OCI-M1 (cell line): ENCODE measurements at places on chromosomes 2 and 18.

DNA sequence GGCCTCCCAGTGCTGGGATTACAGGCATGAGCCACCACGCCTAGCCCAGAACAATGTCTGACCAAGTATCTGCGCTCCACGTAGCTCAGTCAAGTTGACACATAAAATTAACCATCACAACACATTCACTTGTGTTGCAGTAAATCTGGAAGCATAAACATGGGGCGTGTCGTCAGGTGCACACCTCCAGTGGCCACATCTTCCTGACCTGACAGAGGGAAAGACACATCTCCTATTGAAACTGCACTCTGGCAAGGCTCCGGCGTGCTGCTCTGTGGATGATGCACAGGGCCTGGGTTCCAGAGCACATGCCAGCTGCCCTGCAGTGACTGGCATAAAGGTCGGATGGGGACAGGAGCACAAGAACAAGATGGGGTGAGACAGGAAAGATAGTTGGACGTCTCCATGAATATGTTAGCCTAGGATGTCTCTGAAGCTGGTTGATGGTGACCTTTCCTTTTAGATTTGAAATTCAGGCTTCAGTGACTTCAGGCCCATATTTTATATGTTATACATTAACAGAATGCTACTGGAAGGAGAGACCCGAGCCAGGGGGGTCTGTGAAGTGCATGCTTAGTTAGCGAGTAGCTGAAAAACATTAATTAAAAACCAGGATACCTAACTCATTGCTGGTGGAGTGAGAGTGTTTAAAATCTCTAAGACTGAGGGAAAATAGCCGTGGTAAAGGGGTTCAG is 10.9 kb downstream of the IMPA2 start:
- DNase-seq = no peak

GRCh38 chr18:22710673-22711191 is 222.4 kb upstream of the RBBP8 start:
- no peak for DNase-seq

- no peak for DNase-seq
Observed at GRCh38 chr18:40469316-40469715, 1485.7 kb upstream of the PIK3C3 start.

DNA sequence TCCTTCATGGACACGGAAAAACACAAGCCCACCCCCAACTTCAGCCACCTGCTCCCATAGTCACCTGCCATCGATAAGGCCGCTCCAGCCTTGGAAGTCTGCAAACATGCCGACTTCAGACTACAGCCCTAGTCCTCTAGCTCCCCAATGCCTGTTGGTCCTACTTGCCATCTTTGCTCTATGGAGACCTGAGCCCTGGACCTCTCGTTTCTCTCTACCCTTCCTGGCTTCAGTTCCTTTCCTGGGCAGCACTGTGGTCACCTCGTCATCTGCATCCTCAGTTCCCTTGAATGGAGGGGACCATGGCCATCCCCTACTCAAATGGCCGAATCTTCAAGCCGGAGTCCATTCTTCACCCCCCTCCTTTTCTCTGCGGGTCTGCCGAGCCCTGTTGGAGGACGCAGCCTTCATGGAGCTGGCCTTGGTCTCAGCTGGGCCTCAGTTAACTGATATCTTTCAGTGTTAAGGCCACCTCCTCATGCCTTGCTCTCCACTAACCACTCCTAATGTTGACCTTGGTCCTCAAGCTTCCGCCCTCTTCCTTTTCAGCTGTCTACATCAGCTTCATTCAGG is 47.7 kb upstream of the GBX2 start:
- DNase-seq = no peak

DNA sequence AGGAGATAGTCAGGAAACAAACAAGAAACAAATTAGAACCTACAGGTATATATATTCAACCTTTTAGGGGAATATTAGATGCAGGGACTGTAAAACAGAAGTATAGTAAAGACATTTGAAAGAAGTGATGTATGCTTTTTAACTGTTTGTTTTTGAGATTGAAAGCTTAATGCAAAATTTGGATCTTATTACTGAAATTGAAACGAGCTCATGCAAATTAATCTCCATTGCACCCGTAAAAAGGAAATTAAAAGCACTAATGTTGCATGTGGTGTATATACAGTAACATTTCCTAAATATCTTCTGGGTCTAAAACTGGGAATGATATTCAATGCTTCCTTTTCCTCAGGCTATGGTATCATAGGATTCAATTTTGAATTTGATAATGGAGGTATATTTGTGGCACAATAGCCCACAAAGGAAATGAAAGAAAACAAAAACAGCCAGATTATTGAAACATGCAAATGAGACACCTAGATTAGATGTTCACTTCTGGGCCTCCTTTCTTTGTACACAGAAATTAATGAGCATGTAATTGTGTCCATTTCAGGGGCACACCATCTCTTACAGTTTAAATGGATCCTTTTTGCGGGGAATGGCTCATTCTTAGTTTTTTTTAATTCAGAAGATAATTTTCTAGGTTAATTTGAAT is 1.6 kb upstream of the ELOA2 start:
- no peak for DNase-seq

- no peak for DNase-seq
Observed at GRCh38 chr2:237927135-237927534, 39.7 kb upstream of the UBE2F start.

GRCh38 chr18:35775887-35776286 is 194.3 kb downstream of the GALNT1 start:
- peak; percentile 14 for DNase-seq

- DNase-seq = no peak
Observed at GRCh38 chr2:59770651-59771050, 782.8 kb downstream of the BCL11A start.

DNA sequence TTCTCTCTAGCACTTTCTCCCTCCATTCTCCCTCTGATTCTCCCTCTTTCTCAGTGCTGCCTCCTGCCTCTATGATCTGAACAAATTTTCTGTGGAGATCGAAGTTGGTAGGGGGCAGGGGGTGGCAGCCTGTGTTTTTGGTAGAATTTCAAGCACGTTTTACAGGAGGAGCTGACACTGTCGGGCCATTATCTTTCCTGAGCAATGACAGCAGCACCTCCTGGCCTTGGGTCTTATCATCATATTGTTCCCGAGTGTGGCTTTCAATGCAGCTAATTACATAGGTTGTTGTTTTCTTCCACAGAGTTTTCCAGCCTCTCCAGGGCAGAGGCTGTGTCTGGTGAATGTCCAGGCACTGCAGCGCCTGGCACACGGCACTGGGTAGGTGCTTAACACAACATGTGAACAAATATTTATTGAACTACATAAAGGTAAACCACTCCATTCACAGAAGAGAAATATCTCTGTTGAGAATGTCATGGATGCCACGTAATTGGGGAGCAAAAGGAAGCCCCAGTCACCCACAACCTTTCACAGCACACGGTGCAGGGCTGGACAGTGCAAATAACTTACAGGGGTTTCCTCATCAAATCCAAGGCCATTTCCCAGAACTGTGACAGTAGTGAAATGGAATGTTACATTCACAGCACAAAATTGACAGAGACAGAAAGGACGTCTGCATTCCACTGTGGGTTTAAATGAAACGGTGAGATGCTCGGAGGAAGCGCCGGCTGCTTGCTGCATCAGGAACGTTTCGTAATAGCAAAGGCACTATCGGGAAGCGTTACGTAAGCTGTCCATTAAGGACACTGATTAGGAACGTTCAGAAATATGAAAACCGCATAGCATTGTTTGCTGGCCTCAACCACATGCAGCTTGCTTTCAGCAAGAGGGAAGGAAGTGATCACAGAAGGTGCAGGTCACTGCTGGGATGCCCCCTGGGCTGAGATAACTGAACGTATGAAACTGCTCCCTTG is 6.5 kb upstream of the KCNG2 start:
- peak; percentile 93 for DNase-seq

GRCh38 chr2:31297751-31298150 is 63.8 kb downstream of the EHD3 start:
- DNase-seq = peak; percentile 16

DNA sequence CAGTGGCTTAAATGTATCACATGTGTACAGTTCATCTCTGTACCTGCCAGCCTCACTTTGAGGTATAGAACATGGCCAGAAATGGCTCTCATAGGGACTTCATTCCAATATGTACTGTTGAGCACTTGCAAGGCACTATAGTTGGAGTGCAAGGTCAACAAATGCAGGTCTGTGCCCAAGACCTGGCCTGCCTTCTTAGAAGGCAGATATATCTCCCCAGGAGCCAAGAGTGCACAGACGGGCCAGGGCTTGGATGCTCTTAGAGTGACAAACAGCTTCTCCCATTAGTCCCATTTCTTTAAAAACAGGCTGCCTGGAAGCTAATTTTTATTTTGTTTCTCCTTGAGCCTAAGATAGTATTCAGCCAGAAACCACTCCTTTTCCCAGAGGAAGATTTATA is 7.3 kb downstream of the TEX261 start:
- no peak for DNase-seq

- no peak for DNase-seq
Observed at GRCh38 chr18:74869904-74870863, 272.5 kb downstream of the ZNF407 start.

GRCh38 chr2:12167525-12168317 is 421.3 kb downstream of the LPIN1 start:
- DNase-seq = peak; percentile 50

- DNase-seq = no peak
Observed at GRCh38 chr2:39481611-39482010, 44.5 kb upstream of the MAP4K3 start.

DNA sequence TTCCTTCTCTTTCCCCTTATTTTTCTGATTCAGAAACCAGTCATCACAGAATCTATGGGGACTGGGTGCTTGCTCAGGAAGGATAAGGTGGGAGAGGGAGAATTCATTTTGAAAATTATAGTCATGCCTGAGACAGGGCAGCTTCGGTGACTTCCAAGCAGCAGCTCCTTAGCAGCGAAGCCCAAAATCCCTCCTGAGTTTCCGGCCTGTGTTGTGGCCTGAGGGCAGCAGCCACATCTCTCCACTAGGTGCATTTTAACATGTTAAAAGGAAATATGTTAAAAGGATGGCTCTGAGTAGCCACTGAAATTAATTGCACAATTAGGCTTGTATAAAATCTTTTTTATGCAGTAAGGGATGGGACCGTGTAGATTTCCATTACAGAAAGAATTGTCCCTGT is 207.0 kb upstream of the RAB12 start:
- no peak for DNase-seq

DNA sequence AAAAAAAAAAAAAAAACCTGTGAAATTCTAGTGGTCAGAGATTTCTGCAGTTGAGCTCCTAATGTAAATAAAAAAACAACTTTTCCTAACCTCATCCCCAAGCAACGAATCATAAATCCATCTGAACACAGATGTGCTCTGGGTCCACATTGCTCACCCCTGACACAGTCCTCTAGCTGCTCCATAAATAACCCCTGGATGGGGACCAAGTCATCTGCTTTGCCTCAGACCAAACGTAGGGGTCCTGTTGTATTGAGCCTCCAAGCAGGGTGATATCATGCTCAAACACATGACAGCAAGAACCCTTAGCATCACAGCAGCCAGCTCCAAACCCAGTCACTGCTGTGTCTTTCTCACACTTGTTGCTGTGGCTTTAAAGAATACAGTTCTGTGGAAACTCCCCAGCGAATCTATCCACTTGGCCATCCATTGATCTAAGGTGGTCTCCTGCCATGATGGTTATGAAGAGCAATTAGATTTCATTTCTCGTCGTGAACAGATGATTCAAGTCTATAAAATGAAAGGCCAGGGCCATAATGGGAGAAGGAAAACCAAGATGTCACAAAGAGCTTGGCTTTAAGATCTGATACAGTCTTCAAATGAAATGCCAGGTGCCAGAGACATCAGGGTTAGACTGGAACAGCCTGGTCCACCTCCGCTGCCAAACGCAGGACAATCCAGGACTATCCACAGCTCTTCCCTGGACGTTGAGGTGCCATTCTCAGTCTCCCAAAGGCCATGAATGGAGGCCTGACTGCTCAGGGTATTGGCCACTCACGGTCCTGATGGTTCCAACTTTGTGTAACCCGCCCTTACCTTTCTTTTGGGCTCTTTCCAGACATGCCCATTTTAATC is 39.0 kb downstream of the TBC1D8 start:
- no peak for DNase-seq

DNA sequence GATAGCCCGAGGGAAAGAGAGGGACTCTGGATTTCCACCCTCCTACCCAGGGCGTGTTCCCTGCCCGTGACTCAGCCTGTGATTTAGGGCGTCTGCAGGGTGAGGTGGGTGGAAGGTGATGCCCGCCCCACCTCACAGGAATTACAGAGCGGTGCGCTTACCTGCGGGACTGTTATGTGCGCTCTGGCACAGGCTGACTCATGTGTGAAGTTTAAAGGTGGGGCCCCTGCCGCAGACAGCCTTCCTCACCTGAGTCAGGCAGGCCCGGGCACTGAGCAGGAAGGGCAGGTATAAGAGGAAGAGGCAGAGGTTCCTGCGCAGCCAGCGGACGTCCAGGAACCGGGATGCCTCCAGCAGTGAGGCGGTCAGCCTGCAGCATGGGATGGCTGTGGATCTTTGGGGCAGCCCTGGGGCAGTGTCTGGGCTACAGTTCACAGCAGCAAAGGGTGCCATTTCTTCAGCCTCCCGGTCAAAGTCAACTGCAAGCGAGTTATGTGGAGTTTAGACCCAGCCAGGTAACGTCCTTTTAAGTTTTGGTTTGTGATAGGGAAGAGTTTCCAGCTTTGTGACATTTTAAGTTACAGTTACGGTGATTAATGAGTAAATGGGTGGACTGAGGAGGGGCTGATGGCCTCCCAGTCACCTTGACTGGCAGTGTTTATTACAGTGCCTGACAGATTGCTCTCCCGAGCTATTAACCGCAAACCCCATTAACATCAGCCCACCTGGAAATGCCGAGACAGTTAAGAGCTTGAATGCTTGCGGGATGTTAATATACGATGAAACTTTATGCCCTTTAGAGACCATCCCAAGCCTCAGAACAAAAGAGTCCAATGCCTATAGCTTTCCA is 141.6 kb upstream of the TTC39C start:
- DNase-seq = no peak

GRCh38 chr18:9474983-9475642 is at the start of gene RALBP1:
Gene RALBP1, plus strand, starts transcription at chr18:9475513. Its CDS starts 37,533 bp downstream, at chr18:9513046.
- DNase-seq = peak; percentile 100

GRCh38 chr18:28725876-28726275 is 548.9 kb upstream of the CDH2 start:
- DNase-seq = no peak
